ENCODE measurements at places on chromosomes 7 and 10.
A peak's percentile ranks its signal among the peaks of the same experiment; 100 is the strongest.

DNA sequence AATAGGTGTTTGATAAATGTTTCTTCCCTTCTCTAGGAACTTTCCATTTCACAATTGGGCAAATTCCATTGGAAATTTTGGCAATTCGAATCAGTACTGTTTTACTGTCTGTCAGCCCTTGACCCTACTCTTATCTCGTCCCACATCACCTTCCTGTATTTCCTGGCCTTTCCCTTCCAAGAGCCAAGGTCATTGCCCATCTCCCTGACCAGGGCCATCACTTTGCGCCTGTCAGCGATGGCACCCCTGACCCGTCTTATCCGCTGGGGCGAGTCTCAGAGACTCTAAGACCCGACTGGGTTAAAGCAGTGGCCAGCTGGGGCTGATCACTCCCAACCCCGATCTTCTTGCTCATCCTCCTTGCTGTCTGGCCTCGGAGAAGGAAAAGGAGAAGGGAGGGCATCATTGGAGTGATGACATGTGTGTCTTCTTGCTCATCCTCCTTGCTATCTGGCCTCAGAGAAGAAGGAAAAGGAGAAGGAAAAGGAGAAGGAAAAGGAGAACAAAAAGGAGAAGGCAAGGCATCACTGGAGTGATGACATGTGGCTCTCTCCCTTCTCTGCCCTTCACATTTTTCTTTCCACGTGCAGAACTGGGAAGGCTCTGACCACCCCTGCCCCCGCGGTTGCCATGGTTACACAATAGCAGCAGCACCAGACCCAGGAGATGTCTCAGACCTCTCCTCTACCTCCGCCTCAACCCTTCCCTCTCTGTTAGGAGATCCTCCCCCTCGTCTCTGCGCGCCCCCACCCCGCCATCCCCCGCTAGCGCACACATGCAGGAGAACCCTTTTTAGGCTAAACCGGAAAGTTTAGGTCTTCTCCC lies 2.0 kb downstream of the SEMA3D start:
- no peak for DNase-seq

- DNase-seq = no peak
Observed at GRCh38 chr7:2182461-2182860, 50.3 kb downstream of the MAD1L1 start.

GRCh38 chr7:130397051-130397757 lies 16.9 kb downstream of the CPA1 start:
- DNase-seq = no peak

DNA sequence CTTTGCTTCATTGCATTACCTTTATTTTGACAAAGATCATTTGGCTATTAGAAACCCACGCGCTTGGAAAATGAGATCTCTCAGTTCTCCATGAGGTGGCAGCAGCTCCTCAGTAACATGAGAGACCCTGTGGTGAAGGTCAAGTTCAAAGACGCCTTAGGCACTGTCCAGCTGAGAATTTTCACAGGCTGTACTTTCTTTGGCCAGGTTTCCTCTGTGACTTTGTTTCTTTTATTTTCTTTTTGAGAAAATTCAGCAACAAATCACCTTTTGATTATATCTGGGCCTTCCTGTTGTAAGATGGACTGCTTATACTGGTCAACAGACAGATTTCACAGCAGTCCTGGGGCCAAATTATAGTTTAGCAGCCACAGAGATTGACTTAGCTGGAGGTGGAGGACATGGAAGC lies 54.5 kb downstream of the RAB18 start:
- DNase-seq = peak; percentile 7

GRCh38 chr10:114682532-114682931 lies 24.5 kb upstream of the ABLIM1 start:
- no peak for DNase-seq

DNA sequence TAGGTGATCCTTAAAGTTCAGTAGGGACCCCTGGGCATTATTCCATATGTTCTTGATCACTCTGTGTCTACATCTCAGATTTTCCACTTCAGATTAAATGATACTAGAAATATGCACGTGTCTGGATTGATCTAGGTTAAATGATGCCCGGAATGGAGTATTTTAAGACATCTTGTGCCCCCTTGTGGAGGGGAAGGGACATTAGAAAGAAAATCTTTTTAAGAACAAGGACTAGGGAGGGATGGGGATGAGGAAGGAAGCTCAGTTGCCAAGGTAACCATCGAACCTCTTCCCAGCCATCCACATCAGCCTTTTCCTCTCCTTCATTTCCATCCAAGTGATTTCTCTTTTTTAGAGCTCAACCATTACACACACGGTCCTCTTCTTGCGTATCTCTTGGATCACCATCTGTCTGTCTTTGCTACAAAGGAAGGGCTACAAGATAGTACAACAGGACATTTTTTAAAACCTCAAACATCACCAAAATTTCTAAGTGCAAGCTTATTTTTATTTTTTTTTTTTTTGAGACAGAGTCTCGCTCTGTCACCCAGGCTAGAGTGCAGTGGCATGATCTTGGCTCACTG lies 40.5 kb downstream of the PRSS2 start:
- no peak for DNase-seq

GRCh38 chr7:1083729-1084657 lies 3.9 kb upstream of the GPER1 start:
- no peak for DNase-seq

DNA sequence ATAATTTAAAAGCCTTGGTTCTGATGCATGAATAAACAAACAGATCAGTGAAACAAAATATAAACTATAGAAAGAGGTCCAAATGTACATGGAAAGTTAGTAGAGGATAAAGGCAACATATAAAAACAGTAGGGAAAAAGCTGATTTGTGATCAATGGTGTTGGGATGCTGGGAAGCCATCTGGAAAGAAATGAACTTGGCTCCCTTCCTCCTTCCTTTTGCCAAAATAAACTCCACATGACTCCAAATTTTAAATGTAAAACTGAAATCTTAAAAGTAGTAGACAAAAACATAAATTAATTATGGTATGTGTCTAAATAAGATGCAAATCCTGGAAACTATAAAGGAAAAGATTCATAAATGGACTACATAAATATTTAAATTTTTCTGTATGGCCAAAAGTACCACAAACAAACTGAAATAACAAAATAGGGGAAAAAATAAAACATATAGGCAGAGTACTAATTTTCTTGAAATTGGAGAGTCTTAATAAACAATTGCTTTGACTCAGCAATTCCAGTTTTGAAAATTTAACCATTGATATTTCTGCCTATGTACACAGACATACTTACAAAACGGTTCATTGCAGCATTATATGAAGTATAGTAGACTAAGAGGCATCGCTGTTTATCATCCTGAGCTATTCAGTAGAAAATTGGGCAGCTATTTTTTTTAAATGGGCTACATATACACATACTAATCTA lies 77.0 kb upstream of the TRIM24 start:
- no peak for DNase-seq

DNA sequence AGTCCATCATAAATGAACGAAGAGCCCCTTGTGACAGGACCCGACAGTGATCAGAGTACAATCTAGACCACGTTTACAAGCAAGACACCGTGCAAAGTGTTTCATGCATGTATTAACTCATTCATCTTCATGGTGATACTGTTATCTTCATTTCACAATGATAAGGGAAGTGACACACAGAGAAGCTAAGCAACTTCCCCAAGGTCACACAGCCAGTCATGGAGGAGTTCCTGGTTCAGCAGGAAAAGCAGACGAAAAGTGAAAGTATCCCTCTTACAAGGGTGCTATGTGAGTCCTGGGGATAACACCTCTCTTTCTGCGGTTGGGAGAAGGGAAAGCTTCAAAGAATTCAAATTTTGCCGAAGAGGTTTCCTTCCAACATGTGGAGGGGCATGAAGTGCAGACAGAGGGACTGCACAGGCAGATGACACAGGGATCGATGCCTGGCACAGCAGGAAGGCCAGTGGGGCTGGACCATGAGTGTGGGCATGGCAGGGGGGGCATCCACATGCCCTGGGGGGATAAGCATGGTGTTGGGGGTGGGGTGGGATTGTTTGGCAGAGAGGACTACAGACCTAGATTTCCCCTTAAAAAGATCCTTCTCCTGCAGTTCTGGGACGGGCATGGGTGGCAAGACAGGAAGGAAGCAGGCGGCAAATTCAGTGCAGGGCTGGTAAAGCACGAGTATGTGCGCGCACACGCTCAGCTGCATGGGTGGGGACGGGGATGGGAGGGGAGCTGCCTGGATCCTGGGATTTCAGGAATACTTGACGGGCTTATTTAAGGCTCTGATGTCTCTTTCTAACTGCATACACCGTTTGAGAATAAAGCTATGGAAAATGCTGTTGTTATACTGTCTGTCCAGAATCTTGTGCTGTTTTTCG lies 33.5 kb upstream of the DDC start:
- no peak for DNase-seq

- DNase-seq = no peak
Observed at GRCh38 chr10:62744136-62744535, 60.4 kb upstream of the ADO start.

DNA sequence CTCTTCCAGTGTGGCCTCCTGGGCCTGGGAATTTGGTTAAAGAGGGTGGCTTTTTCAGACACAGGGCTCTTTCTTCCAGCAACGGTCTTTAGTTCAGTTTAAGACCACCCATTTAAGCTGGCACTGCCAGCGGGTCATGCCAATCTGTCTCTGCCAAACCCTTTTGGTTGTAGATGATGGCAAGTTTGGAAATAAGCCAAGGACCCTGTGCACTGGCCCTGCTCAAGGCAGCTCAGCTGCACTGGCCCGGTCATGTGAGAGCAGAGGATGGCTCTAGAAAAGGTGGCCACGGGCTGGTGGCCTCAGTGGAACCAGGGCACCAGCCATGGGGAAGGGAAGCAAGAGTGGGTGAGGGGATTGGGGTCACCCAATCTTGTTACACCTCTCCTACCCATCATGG lies 294.1 kb downstream of the GLRX3 start:
- no peak for DNase-seq

GRCh38 chr10:77492368-77492994 lies 145.1 kb downstream of the KCNMA1 start:
- DNase-seq = no peak

DNA sequence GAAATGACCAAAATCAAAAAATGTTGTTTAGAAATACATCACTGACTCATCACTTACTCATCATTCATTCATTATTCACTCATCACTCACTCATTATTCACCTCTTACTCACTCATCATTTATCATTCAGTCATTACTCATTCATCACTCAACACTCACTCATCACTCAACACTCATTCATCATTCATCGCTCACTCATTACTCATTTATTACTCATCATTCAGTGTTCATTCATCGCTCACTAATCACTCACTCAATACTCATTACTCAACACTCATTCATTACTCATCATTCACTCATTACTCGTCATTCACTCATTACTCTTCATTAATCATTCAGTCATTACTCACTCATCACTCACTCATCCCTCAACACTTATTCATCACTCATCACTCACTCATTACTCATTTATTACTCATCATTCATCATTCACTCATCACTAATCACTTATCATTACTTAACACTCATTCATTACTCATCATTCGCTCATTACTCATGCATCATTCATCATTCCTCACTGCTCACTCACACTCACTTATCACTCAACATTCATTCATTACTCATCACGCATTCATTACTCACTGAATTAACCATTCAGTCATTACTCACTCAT lies 238.5 kb downstream of the ADARB2 start:
- no peak for DNase-seq

GRCh38 chr7:87110778-87111177 lies 41.5 kb upstream of the DMTF1 start:
- DNase-seq = no peak

DNA sequence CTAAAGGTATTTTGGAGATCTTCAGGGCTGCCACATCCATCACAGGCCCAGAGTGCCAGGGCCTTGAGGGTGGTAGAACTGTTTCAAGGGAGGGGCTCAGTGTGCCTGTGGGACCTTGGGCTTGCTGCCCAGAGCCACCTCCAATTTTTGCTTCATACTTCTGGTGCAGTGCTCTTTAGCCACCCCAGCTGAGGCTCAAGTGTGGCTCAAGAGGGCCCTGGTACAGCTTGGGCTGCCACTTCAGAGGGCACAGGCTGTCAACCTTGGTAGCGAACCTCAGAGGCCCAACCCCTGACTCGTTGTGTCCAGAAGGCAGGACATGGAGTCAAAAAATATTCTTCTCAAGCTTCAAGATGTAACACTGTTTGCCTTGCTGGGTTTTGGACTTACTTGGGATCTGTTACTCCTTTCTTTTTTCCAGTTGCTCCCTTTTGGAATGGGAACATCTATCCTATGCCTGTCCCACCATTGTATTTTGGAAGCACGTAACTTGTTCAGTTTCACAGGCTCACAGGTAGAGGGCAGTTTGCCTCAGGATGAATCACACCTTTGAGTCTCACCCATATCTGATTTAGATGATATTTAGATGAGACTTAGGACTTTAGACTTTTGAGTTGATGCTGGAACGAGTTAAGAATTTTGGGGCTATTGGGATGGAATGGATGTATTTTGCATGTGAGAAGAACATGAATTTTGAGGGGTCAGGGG lies 224.8 kb downstream of the RPS24 start:
- no peak for DNase-seq

- no peak for DNase-seq
Observed at GRCh38 chr10:133421336-133422222, 2.8 kb downstream of the SPRN start.

DNA sequence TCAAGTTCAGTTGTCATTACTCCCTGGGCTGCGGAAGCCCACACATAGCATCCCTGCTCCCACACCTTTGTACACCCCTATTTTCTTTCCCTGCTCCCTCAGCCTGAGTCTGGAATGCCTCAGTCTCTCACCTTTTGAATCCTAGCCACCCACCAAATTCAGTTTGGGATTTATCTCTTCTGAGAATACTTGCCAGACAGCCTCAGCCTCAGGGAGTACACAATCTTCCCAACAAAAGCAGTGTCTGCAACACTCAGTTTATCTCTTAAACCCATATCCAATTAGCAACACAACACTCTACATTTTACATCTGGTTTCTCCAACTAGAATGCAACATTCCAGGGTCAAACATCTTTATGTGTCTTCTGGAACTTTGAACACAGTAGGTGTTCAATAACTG lies 190.2 kb downstream of the GPAM start:
- DNase-seq = no peak

- no peak for DNase-seq
Observed at GRCh38 chr10:98055841-98056516, 25.6 kb upstream of the CRTAC1 start.

DNA sequence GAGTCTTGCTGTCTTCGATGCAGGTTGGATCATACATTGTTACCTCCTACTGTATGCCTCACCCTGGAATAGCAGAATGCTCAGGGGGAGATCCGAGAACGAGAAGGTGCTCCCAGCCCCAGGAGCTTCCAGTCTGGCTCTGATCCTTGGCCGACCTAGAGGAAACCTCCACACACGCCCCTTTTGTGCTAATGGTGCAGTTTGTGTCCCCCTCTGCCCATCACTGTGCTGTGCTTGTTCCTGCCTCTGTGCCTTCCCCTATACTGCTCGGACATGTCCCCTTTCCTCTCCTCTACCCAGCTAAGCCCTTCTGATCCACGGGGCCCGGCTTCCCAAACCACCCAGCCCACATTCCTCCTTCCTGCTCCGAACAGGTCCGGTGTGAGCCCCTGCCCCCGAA lies 32.5 kb downstream of the ZNF775 start:
- DNase-seq = no peak

- DNase-seq = no peak
Observed at GRCh38 chr7:155469311-155470185, 11.6 kb downstream of the EN2 start.

- no peak for DNase-seq
Observed at GRCh38 chr10:128573986-128574385, 447.8 kb upstream of the MKI67 start.
